HFF-Myc (cell line): ENCODE measurements at places on chromosomes 1 and 21.

DNA sequence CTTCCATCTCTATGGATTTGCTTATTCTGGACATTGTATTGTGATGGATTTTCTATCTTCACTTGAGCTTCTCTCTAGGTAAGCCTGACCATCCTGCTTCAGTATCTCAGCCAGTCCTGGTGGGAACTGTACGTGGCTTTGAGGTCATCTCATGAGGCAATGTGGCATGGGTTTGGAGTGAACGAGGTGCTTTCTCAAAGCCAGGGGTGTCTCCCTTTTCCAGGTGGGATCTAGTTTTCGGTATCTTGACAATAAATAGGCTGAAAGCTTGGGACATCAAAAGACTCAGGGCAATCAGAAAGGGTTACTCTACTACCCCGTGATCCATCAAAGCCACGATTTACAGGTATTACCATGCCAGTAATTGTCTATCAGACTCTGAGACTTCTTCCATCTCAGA lies 40.8 kb downstream of the AZIN2 start:
- DNase-seq, result no peak

DNA sequence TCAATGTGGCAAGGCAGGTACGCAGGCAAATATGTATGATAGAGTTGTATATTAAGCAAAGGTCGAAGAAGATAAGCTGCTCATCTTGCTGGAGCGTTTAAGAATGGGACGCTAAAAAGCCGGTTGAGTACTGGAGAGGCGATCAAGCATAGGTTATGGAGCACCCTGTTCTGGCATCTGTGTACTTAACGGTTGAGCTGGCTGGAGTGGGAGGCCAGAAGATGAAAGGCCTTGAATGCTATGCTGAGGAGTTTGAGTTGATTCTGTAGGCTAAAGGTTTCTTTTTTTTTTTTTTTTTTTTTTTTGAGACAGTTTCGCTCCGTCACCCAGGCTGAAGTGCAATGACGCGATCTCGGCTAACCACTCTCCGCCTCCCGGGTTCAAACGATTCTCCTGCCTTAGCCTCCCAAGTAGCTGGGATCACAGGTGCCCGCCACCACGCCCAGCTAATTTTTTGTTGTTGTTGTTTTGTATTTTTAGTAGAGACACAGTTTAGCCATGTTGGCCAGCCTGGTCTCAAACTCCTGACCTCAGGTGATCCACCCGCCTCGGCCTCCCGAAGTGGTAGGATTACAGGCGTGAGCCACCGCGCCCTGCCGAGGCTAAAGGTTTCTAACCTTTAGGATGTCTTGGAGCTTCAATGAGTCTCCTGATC lies 850 bp upstream of the KHDC4 start:
- DNase-seq, result no peak

DNA sequence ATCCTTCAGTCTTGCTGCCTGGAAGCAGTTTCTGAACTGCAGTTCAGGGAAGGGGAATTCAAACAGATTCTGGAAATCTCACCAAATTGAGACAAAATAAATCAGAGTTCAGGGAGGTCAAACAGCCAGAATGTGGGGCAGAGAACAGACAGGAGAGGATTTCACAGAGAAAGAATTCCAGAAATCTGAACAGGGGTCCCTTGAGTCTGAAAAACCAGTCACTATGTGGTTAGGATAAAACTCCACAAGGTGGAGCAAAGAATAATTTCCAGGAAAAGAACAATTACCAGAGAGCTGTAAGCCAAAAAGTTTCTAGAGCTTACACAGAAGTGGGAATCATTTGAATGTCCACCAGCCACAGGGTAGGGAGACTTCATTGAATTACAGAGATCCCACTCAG lies 84.7 kb downstream of the URB2 start:
- DNase-seq, result no peak

DNA sequence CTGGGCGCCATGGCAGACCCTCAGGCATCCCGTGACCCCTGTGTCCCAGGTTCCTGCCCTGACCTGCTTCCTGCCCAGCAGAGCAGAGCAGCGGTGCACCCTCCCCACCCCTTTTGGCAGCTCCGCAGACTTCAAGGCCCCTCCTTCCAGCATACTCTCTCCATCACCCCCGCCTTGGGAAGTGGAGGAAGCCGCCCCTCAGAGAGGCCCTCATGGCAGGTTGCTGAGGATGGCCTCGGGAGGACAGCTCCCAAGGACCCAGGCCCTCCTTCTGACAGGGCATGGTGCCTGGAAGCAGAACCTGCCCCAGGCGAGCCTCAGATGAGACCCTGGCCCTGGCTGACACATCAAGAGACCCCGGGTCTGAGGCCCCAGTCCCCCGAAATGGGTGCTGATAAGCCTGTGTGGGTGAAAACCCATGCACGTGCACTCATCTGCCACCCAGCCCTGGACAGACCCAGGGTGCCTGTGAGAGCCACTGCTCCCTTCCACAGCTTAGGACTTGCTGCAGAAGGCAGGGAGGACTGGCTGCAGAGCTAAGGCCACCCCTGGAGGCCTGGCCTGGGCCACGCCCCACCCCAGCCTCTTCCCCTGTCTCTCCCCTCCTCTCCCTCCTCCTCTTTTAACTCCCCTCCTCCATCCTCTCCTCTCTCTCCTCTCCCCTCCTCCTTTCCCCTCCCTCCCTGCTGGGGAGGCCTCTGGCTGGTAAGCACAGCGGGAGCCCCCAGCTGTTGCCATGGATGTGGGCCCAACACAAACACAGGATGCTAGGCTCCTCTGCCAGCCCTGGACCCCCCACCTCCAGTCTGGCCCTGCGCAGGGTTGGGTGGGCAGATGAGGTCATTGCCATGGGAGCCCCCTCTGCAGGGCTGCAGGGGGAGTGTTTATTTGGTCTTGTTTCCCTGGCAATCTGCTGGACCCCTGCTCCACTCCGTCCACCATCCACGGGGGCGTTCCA lies 33.7 kb downstream of the WNT9A start:
- no peak for DNase-seq

DNA sequence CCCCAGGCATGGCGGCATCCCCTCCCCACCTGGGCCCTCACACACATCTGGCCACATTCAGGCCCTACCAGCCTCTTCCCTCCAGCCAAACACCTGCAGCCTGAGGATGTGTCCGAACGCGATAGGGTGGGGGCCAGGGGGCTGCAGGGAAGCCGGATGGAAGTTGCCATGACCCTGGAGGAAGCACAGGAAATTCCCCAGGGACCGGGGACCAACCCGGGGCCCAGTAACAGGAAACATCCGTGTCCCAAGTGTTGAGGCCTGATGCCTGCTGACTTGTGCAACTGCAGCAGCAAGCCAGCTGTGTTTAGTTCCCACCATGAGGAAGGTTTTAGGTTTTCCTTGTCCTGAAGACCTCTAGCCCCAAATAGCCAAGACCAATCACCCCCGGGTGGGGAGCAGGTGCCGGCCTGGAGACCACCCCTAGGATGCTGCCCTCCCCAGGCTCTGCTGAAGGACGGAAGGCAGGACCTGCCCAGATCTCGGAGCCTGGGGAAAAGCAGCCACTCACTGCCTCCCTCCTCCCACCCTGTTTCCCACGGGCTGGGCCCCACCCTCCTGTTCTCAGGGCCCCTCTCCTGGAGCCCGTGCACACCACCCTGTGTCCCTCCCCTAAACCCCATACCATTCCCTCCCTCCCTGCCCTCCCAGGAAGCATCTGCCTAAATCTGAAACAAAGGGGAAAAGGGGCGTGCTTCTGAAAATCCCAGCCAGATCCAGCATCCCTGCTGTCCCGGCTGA lies 29.8 kb downstream of the MEGF6 start:
- DNase-seq, result no peak

DNA sequence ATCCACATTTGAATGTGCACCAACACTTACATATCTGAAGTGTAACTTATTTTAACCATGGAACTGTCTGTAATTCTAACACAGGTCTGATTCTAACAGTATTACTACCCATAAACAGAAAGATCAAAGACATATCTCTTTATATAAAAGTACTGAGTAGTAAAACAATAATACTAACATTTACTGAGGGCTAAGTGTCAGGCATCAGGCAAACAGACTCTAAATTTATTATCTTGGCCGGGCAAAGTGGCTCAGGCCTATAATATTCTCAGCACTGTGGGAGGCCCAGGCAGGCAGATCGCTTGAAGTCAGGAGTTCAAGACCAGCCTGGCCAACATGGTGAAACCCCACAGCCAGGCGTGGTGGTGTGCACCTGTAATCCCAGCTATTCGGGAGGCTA lies 85.9 kb downstream of the JAK1 start:
- DNase-seq, result no peak

- DNase-seq, result no peak
Observed at GRCh38 chr1:65263286-65263685, 46.1 kb upstream of the DNAJC6 start.

GRCh38 chr1:64343823-64344190 lies 126.1 kb upstream of the CACHD1 start:
- no peak for DNase-seq

DNA sequence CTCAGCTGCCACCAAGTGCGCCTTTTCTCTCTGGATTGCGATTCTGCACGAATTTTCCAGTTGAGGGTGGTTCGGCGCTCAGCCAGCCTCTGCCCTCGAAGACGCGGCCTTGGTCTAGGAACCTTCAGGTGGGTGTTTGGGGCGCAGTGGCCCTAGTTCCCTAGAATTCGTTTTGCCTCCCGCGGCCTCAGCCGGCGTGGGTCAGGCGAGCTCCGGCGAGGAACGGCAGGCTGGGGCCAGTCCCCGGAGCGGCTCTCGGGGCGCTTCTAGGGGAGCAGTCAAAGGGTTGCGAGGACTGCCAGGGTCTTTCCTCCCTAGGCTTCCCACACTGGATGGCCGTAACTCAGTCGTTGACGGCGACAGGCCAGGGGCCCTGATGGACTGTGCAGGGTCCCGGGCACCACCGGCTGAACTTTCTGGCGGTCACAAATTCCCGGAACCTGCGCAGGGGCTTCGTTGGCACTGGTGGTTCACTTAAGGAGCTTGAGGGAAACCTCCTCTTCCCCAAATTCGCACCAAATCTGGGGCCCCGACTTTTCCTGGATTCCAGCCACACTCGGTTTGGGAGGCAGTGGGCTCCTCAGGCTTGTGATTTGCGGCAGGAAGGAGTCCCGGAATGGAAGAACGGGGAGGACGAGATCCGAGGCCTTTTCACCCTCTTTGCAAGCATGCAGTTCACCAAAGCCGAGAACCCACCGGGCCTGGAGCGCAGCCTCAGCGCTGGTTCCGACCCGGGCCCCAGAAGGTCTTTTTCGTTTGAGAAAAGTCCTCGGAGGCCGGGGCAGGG lies 1.2 kb downstream of the DMBX1 start:
- no peak for DNase-seq

GRCh38 chr1:232620356-232620969 lies 9.5 kb downstream of the SIPA1L2 start:
- DNase-seq, result peak; percentile 32

- no peak for DNase-seq
Observed at GRCh38 chr1:16124377-16125087, 31.3 kb downstream of the EPHA2 start.

DNA sequence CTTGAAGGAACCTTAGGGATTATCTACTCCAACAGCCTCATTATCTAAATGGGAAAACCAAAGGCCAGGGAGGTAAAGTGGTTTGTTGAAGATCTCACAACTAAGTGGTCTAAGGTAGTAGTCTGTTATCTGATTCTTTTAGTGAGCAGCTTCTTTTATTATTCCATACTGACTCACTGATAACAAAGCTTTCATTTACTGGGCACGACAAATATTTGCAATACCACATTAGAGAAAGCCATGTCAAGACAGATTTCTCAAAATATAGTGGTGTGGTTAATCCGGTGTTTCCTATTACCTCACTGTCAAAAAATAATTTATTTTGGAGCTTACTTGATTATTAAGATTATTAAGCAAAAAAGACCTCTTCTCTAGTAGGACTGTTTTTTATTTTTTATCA lies 369.1 kb downstream of the S1PR1 start:
- no peak for DNase-seq

GRCh38 chr1:40257313-40257687 lies 736 bp upstream of the ZMPSTE24 start:
- DNase-seq, result no peak
